ENCODE measurements at places on chromosomes 4 and X. TPM values are rescaled to one million over a fixed set of nuclear protein-coding genes. Genes with fewer than 3 reads are reported as not detected.
A peak's percentile ranks its signal among the peaks of the same experiment; 100 is the strongest.

The SLC7A11 gene
- total RNA-seq = 15.6 TPM

The FLNA gene
- 957 TPM for total RNA-seq

The AREG gene
- not detected for total RNA-seq

The SLC25A53 gene
- total RNA-seq = 4.2 TPM

The GALNTL6 gene
- 0.32 TPM for total RNA-seq

The BEND2 gene
- not detected for total RNA-seq

GRCh38 chr4:151664289-151664688 lies 96.5 kb downstream of the GATB start:
- no peak overlapping the region for H3K27ac ChIP-seq
- H3K27me3 ChIP-seq = no peaks in the 10 kb centered on the region
- DNase-seq = no peak
- no peak overlapping the region for H3K4me3 ChIP-seq

DNA sequence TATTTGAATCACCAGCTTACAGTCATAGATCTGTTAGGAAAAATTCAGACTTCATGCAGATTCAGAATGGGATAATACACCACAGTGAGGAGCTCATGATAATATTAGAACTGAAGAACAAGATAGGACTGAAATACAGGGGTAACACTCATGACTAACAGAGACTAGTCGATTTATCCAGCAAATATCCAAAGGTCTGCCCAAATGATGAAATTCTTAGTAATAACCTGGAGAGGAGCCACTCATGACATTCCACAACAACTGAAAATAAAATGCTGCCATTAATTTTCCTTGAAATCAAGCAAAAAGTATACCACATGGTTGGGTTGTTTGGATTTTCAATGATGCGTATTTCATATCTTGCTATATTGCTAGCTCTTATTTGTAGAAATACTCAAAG lies 903.7 kb upstream of the ADGRL3 start:
- H3K4me1 ChIP-seq = no peaks in the 10 kb centered on the region
- no peaks in the 10 kb centered on the region for H3K27me3 ChIP-seq
- no peak for DNase-seq
- H3K4me3 ChIP-seq = no peak overlapping the region
- no peak overlapping the region for H3K27ac ChIP-seq

GRCh38 chrX:20654596-20655106 lies 387.9 kb upstream of the RPS6KA3 start:
- no peak overlapping the region for H3K27ac ChIP-seq
- H3K4me1 ChIP-seq = no peaks in the 10 kb centered on the region
- no peak overlapping the region for H3K4me3 ChIP-seq
- no peaks in the 10 kb centered on the region for H3K36me3 ChIP-seq
- no peak for DNase-seq
- H3K27me3 ChIP-seq = no peaks in the 10 kb centered on the region

DNA sequence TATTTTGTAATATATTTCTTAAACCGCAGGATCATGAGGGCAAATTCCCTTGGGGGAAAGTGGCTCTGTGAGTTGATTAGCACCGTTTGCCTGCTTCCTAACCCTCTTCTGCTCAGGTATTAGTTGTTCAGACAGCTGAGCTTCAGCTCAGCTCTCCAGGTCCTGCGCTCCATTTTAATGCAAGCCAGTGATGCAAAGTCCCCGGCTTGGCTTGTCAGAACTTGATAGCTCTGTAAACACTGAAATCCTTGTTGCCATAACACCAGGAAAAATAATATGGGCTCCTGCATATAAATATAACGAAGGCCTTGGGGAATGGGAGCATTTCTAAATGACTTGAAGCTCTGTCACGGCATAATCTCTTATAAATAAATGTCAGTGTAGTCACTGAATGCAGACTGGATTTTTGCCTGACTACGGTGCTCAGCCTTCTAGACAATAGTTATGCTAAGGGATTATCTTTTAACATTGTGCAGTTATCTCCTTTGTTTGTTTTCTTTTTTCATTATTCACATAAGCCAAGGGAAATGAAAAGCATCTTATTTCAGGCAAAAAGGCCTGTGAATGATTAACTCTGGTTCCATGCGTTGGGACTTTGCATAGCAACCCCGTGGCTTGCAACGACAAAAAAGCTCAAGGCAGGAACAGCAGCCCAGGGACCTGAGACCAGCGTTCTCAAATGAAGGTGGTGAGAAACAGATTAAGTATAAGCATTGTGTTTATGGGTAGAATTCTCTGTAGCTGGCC lies 253.2 kb downstream of the SPRY1 start:
- no peaks in the 10 kb centered on the region for H3K27me3 ChIP-seq
- H3K36me3 ChIP-seq = no peaks in the 10 kb centered on the region
- H3K27ac ChIP-seq = no peak overlapping the region

DNA sequence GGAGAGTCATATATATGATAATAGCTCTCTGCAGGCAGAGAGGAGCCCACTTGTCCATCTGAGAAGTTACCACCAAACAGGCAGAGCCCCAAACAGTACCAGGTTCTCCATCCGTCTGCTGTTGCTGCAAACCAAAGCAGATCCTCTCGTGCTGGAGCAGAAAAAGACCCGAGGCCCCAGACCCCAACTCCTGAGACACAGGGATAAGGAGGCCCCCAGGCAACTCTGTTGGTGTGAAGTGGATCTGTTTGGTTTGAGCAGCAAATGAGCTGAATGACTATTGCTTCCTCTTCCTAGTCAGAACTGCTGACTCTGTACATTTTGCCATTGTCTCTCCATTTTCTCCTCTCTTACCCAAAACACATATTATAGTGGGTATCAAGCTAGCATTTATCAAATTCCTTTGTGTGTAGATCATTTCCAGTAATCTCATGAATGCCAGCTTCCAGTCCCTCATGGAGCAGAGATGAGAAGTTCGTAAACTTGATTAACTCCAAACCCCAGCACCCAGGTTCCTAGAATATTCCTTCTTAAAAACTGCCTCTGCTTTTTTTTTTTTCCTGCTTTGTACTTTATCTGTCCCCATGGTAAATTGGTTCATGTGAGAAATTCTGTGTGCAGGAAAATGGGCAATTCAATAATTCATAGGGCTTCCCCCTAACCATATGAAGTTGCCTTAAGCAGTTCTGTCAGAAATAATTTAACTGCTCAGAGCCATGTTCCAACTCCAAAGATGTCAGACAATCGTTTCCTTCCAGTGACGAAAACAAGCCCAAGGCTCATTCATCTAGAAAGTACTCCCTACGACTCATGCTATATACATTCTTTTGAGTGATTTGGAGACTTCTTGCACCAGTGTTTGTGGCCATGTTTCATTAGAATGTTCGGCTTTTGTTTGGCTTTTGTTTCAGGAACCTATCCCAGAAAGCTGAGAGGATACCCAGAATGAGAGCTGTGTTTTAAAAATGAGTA lies 98.6 kb upstream of the ATXN3L start:
- H3K36me3 ChIP-seq = no peaks in the 10 kb centered on the region
- H3K4me1 ChIP-seq = peaks cover 3% of the 10 kb centered on the region
- H3K27me3 ChIP-seq = no peaks in the 10 kb centered on the region
- no peak overlapping the region for H3K4me3 ChIP-seq
- no peak overlapping the region for H3K27ac ChIP-seq
- DNase-seq = no peak

GRCh38 chr4:24419181-24420034 lies 164.9 kb downstream of the DHX15 start:
- no peaks in the 10 kb centered on the region for H3K36me3 ChIP-seq
- H3K4me3 ChIP-seq = no peak overlapping the region
- peak; percentile 94 for DNase-seq
- H3K27me3 ChIP-seq = 0 out of 2 replicates have a peak, but pooled peaks cover 4% of the 10 kb centered on the region
- no peak overlapping the region for H3K27ac ChIP-seq

- H3K4me3 ChIP-seq = no peak overlapping the region
- no peaks in the 10 kb centered on the region for H3K4me1 ChIP-seq
- DNase-seq = no peak
- no peak overlapping the region for H3K27ac ChIP-seq
Measured at GRCh38 chr4:101782546-101782945, 8.0 kb upstream of the BANK1 start.

DNA sequence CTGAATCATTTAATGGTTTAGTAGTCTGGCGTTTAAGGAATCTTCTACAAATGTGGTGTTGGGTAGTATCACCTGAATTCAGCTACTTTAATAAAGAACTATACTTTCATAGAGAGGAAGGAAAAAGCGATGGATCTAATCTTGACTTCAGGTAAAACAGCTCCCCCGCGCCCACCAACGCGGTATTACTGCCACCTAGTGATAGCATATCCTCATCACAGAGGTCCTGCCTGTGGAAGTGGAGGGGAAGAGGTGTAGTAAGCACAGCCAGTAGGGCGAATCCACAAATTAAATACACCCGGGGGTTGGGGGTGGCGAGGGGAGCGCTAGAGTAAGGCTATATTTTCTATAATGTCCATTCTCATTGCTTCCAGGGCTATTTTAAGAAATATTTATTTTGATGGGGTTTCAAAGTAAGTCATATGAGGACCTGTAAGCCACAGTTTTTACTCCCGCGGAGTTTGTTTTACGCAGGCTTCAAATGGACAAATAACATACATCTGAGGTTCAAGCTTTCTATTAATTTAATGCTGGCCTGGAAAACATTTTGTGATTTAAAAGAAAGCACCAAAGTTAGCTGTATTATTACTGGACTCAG lies 8.3 kb upstream of the DAPP1 start:
- no peaks in the 10 kb centered on the region for H3K4me1 ChIP-seq
- H3K36me3 ChIP-seq = no peaks in the 10 kb centered on the region
- no peaks in the 10 kb centered on the region for H3K27me3 ChIP-seq
- no peak overlapping the region for H3K27ac ChIP-seq

DNA sequence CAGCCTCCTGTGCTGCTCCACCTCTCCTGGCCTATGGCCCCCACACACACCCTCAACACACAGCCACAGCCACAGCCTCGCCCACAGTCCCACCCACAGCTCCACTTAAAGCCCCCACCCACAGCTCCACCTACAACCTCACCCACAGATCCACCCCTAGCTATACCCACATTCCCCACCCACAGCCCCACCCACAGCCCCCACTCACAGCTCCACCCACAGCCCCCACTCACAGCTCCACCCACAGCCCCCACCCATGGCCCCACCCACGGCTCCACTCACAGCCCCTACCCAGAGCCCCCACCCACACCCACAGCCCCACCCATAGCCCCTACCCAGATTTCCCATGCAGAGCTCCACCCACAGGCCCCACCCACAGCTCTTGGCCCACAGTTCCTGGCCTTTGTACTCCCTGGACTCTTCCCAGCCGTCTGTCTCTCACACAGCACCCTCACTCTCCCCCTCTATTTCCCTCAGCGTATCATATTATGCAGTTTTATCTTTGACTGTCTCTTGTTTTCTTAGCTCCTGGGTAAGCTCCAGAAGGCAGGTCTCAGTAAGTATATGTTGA lies 322.5 kb downstream of the EVC2 start:
- no peak overlapping the region for H3K4me3 ChIP-seq
- no peak overlapping the region for H3K27ac ChIP-seq
- no peaks in the 10 kb centered on the region for H3K27me3 ChIP-seq
- H3K4me1 ChIP-seq = no peaks in the 10 kb centered on the region

GRCh38 chr4:64465263-64465662 lies 56.0 kb upstream of the TECRL start:
- DNase-seq = no peak
- H3K4me3 ChIP-seq = no peak overlapping the region
- H3K27me3 ChIP-seq = no peaks in the 10 kb centered on the region

GRCh38 chrX:153306527-153307115 lies 14.9 kb downstream of the PNMA6F start:
- no peak for DNase-seq
- no peaks in the 10 kb centered on the region for H3K36me3 ChIP-seq
- no peak overlapping the region for H3K4me3 ChIP-seq
- H3K4me1 ChIP-seq = no peaks in the 10 kb centered on the region
- H3K27ac ChIP-seq = no peak overlapping the region
- no peaks in the 10 kb centered on the region for H3K27me3 ChIP-seq

GRCh38 chrX:7215842-7216241 lies 67.9 kb upstream of the PUDP start:
- DNase-seq = no peak
- H3K4me3 ChIP-seq = no peak overlapping the region
- no peaks in the 10 kb centered on the region for H3K27me3 ChIP-seq
- no peak overlapping the region for H3K27ac ChIP-seq
- no peaks in the 10 kb centered on the region for H3K36me3 ChIP-seq

DNA sequence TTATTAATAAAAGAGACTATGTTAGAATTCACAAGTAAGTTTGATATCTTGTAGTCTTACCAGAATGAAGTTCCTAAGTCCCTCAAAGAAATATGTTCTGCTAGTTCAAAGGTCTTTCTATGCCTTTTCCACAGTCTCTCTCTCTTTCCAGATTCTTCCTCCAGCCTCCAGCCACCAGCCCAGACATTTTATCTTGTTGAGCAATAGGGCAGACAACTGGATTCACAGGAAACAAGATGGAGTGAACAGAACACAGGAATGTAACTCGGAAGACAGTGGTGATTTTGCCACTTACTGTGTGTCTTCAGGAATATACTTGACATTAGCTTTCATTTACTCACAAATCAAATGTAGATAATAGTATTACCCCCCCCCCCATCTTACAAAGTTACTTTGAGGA lies 17.1 kb upstream of the CPEB2 start:
- H3K27ac ChIP-seq = no peak overlapping the region
- H3K27me3 ChIP-seq = no peaks in the 10 kb centered on the region
- H3K4me1 ChIP-seq = peaks cover 4% of the 10 kb centered on the region
- no peaks in the 10 kb centered on the region for H3K36me3 ChIP-seq

- no peak overlapping the region for H3K4me3 ChIP-seq
- no peaks in the 10 kb centered on the region for H3K27me3 ChIP-seq
- H3K4me1 ChIP-seq = no peaks in the 10 kb centered on the region
Measured at GRCh38 chr4:46211406-46211805, 87.6 kb upstream of the GABRG1 start.

DNA sequence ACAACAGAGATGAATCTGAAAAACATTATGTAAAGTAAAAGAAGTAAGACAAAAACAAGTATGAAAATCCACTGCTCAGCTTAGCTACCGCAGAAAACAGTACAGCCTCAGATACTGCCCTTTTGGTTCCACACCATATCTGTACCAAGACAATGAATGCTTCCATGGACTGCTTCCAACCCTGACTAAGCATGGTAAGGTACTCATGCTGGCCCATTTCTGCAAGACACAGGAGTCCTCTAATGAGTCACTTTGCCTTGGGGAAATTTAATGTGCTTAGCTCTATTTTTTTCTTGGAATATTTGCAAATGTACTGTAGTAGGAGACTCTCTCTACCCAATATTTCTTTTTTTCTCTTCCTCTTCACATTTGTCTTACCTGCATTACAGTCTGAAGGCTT lies 931.7 kb upstream of the HS3ST1 start:
- no peak overlapping the region for H3K4me3 ChIP-seq
- H3K27me3 ChIP-seq = no peaks in the 10 kb centered on the region
- no peak overlapping the region for H3K27ac ChIP-seq
- no peaks in the 10 kb centered on the region for H3K4me1 ChIP-seq
- no peaks in the 10 kb centered on the region for H3K36me3 ChIP-seq
- no peak for DNase-seq

GRCh38 chrX:867966-868647 lies 237.5 kb downstream of the SHOX start:
- no peak overlapping the region for H3K27ac ChIP-seq
- H3K36me3 ChIP-seq = no peaks in the 10 kb centered on the region
- H3K4me3 ChIP-seq = no peak overlapping the region
- no peaks in the 10 kb centered on the region for H3K4me1 ChIP-seq

DNA sequence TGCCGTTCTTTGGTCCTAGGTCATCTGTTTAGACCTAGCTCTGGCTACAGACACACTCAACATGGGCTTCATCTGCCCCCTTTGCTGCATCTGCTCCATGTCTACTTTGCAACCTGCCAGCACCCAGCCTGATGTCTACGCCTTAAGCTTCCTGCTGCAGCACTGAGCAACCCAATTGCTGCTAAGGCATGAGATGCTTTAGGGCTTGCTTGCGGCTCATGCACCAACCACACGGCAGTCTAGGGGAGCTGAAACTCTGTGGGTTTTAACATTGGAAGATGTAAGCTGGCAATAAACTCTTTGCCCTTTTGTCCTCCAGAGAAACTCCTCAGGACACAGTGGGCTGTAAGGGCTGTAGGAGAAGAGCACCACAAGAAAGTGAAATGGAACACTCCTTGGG lies 11.7 kb upstream of the CLNK start:
- no peak for DNase-seq
- H3K36me3 ChIP-seq = no peaks in the 10 kb centered on the region
- H3K4me1 ChIP-seq = no peaks in the 10 kb centered on the region
- H3K4me3 ChIP-seq = no peak overlapping the region
- H3K27me3 ChIP-seq = no peaks in the 10 kb centered on the region

All from H1 (cell line).